ENCODE measurements at places on chromosomes 4 and X.
A peak's percentile ranks its signal among the peaks of the same experiment; 100 is the strongest.

DNA sequence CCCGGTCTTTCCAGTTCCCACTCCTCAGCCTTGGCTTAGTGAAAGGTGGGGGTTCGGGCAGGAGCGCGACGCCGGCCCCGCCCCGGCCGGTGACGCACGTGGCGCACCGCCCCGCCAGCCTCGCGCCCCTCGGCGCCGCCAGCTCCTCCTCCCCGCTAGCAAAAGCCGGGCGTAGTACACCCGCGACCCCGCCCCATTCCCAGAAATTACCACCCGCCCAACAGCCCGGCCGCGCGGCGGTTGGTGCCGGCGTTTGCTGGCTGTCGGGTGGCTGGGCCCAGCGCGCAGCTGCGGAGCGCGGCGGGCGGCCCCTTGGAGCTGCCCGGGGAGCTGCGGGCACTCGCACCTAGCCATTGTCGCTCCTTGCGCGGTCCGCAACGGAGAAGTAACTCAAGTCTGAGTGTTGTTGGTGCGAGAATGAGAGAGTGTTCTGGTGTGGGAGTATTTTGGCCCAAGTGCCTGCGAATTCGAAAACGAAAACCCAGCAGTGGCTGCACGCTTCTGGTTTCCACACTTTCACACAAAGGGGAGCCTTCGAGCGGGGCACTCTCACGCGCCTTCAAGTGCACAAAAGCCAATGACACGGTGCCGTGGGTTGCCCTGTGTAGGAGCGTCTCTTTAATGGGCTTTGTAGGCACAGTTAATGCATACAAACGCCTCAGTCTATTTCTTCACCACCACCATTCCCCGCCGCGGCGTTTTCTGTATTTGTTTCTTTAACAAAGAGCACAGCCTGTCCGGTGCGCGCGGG lies 1.0 kb upstream of the ELF2 start:
- peak; percentile 83 for DNase-seq

DNA sequence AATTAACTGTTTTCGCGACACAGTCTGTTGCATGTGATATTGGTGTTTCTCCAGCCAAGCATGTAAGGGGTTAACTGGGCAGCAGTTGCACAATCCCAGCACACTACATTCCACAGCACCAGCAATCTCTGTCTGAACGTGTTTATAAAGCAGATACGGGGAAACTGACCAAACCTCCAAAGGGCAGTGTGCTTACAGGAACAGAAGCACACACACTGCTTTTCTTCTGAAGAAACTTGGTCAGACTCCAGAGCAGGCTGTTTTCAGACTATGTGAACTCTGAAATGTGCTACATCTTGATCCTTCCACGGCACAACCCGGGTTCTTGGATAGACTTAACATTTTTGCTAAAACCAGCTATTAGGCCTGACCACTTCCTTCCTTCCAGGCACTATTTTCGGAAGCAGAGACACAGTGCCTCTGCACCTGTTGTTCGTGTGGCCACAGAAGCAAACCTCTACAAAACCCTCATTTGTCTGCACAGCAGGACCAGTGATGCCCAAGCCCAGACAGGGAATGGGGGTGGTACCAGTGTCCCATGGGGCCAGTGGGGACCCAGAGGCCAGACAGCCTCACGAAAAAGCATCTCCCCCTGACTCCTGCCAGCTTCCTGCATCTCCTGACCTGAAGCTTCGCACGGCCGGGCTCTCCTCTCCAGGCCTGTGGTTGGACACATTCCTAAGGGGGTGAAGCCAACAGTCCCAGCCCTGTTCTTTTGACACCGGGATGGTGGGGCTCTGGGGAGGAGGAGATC lies 90.1 kb downstream of the IRF2 start:
- no peak for DNase-seq

DNA sequence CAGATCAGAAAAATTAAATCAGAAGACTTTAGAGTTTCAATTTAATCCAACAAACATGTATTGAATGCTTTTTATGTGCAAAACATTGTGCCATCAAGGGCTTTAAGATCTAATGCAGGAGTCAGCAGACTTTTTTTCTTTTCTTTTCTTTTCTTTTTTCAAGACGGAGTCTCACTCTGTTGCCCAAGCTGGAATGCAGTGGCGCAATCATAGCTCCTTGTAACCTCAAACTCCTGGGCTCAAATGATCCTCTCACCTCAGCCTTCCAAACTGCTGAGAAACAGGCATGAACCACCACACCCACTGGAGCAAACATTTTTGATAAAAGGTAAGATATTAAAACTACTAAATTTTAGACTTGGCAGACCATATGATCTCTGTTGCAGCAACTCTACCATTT lies 24.6 kb upstream of the LRBA start:
- no peak for DNase-seq

DNA sequence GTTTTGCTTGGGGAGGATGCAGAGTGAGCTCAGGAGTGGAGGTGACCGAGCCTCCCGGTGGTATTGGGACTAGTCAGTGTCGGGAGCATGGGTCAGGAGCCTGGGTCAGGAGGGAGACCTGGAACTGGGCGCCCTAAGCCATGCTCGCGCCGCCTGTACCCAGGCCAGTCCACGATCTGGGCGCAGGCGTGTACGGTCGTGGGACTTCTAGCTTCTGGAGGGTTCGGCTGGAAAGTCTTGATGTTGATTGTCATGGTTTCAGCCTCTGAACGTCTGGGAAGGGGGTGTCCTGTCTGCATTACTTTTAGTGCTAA lies 244 bp downstream of the EIF2S3 start:
- no peak for DNase-seq

- DNase-seq: no peak
Measured at GRCh38 chr4:14719053-14719452, 283.2 kb upstream of the CPEB2 start.

DNA sequence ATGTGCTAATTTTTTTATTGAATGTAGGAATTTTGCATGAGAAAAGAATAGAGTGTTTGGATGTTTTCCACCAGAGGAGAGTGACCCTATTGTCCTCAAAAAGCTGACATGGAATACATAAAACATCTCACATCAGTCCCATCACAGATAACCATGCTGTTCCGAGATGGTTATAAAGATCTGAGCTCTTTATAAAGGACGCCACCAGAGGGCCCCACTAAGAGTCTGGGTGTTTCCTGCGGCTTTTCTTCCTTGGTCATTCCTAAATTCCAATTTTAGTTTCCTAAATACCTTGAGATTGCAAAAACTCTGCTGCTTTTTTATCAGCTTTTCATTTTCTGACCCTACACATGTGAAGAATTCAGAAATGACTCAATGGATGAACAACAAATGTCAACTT lies 504.5 kb upstream of the FRG1 start:
- no peak for DNase-seq

GRCh38 chr4:121077496-121077895 lies 5.2 kb upstream of the NDNF start:
- DNase-seq: no peak

DNA sequence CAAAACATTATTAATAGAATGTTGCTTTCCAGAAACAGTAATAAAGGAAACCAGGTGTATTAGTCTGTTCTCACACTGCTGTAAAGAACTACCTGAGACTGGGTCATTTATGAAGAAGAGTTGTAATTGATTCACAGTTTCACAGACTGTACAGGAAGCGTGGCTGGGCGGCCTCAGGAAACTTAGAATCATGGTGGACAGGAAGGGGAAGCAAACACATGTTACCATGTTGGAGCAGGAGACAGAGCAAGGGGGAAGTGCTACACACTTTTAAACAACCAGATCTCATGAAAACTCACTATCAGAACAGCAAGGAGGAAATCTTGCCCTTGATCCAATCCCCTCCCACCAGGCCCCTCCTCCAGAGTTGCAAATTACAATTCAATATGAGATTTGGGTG lies 815.8 kb downstream of the TRIML1 start:
- no peak for DNase-seq

GRCh38 chr4:119728692-119729593 lies 100.3 kb upstream of the PDE5A start:
- DNase-seq: no peak

DNA sequence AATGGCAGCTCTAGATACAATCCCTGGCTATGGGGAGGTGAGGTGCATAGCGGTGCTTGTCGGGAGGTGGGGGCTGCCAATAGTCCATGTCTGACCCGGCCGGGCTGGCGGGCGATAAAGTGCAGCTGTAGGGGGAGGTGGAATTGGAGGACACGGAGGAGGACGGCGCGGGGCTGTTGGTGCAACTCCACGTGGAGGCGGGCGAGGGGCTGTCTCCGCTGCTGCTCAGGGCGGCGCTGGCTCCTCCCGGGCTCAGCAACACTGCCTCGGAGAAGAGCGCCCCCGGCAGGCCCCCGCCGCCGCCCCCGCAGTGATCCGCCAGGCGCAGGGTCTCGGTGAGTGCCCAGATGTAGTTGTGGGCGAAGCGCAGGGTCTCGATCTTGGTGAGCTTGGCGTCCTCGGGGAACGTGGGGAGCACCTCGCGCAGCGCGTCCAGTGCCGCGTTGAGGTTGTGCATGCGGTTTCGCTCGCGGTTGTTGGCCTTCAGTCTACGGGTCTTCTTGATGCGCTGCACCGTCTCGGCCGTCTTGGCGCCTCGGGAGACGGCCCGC lies 1.3 kb downstream of the NEUROG2 start:
- no peak for DNase-seq

DNA sequence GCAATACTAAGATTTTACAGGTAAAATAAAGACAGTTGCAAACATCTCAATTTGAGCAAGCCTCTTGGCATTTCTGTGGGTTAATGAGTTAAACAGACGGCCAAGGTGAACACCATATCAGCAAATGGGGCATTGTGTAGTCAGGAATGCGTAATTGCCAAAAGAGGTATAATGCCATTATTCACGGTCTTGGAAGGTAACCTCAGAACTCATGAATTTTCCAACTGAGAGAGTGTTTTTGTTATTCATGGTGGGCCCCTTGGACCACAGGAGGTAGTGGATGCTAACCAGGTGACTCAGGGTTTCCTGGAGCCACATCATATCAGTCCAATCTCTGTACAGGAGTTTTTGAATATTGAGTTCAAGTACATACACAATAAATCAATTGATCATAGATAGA lies 368.0 kb upstream of the TECRL start:
- no peak for DNase-seq

DNA sequence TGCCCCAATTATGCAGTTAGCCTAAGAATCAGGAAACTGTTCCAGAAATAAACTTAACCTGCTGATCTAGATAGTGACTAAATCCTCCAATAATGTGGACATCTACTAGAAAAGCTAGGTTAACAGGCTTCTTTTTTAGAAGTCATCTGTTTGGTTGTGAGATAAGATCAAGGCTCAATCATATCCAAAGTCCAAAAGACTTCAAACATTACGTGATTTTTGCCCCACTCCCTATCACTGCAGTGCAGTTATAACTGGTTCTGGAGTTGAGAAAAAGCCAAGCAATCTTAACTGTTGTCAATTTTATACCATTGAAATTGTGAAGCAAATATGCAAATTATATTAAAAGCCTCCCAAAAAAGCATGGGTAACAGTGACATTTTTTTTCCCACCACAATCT lies 781.4 kb downstream of the KLHL13 start:
- no peak for DNase-seq

GRCh38 chrX:329291-329910 lies 10.8 kb upstream of the GTPBP6 start:
- no peak for DNase-seq

- peak; percentile 13 for DNase-seq
Measured at GRCh38 chrX:46572340-46572936, 1.1 kb upstream of the CHST7 start.

GRCh38 chr4:119302073-119302832 lies 19.7 kb downstream of the FABP2 start:
- DNase-seq: no peak

DNA sequence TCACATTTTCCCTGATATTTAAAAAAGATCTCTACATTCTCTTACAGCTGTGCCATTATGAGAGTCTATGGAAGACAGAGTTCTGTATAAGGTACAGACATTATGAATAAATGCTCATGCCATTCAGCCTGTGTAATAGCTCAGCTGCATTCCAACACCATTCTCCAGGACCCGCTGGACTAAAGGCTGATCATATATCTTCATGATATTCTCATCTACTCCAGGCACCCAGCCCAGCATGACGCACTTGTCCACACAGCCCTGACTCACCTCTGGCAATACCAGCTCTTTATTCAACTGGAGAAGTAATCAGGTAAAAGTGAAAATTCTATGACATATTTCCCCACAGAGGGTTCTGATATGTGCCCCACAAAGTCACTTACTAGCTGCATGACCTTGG lies 437.5 kb upstream of the FGF16 start:
- no peak for DNase-seq

- DNase-seq: no peak
Measured at GRCh38 chr4:5452156-5452555, 256.2 kb downstream of the EVC2 start.

DNA sequence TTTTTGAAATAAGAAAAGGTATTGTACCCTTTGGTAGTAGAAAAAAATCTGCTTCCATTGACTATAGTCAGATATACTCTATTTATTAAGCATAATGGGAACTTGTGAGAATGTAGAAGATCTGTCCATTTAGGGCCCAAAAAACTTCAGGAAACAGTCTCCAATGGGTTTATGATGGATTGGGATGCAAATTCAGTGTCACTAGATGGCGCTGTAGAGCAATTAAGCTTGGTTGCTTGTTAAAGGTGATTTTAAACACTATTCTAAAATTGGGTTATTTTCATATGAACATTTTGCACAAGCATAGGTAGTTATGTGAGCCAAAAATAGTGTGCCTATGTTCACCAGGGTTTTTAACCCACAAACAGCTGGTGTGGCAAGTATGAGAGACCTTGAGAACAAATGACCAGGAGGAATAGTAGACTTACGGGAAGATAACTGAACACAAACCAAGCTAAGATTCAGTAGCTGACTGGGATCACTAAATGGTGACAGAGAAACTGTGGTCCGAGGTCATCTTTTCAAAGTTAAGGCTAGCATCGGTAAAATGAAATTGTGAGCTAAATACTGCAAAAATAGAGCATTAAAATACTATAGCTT lies 80.3 kb upstream of the LSM6 start:
- no peak for DNase-seq

DNA sequence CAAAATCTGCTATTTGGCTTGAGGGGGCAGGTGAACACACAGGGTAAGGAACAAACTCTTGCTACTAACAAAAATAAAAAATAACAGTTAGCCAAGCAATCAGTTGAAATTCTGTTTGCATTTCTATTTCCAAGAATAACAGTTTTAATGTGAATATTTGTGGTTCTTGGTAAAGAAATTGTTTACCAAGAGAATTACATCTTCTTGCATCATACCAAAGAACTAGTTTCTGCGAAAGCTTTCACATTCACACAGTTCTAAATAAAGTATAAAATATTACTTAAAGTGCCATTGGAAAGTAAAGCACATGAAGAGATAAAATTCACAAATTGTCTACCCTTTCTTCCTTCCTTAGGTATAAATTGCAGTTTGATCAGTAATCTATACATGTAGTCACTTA lies 54.4 kb downstream of the KLHL4 start:
- DNase-seq: no peak

DNA sequence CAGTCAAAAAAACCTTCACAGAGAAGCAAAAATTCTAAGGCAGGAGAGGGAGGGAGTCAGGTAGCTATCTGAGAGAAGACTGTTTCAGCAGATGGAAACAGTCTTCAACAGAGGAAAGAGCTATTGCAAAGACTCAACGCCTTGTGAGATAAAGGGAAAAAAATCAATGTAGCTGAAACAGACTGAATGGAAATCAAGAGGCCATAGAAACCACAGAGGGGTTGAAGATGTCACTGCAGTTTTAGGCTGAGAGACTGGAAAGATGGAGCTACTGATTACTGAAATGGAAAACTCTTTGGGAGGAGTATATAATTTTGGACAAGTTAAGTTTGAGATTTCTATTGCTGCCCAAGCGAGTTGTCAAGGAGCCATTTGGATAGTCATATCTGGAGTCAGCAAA lies 28.4 kb upstream of the CXCL8 start:
- no peak for DNase-seq

Data from activated T-helper 9 cell treated with anti-CD3 and anti-CD28 coated beads, Interleukin-2, amount 50 U/mL, for 16 hours (primary cell).